Stimulated activated CD8-positive, alpha-beta memory T cell treated with anti-CD3 and anti-CD28 coated beads, Interleukin-4, amount 100 ng/mL, for 1 hour (primary cell): ENCODE measurements at places on chromosomes 3 and 15.

GRCh38 chr3:191382661-191383060 lies 52.3 kb upstream of the UTS2B start:
- DNase-seq: no peak

GRCh38 chr3:197103766-197104165 lies 74.1 kb upstream of the MELTF start:
- DNase-seq: no peak

DNA sequence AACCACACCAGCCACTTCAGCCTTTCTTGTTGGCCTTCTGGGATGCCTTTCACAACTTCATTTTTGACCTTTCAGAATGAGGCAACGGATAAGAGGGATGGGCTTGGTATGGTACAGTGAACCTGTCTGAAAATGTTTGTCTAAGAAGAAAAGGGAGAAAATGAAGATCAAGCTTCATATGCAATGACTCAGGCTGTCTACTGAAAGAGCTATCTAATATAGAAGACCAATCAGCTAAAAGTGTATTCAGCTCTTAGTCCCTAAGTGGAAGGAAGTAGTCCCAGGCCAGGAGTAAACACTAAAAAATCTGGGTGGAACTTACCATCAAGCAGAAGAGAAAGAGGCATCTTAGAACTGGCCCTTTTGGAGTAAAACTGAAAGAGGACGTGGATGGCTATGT lies 12.2 kb upstream of the UPK1B start:
- no peak for DNase-seq

GRCh38 chr3:73855813-73856212 lies 231.1 kb upstream of the PDZRN3 start:
- no peak for DNase-seq

- no peak for DNase-seq
Observed at GRCh38 chr3:83823095-83823494, 1135.7 kb upstream of the CADM2 start.

DNA sequence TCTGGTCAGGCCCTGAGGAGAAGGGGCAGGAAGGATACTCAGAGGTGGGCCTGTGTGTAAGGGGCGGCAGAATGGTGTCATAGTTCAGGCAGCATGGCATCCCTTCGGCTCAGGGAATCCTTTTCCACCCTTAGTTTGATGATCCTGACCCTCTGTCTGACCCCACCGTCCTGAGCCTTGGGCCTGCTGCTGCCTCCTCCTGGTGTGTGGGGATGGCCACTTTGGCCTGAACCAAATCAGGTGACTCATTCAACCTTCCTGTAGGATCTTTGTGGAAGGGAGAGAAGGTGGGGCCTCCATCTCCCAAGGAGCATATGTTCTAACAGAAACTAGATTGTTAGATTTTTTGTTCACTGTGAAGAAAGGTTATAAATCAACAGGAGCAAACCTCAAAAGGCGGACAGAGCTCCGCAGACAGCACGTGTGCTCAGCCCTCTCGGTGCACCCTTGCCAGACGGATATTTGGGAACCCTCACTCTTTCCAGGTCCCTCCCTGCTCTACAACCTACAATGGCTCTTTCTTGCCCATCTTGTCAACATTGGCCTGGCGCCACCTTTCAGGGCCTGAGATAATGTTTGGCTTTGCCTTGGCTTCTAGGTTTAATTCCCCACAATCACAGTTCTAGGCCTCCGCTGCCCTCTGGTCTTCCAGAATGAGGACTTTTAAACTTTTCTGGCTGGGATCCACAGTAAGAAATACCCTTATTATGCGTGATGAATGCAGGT lies 21.7 kb downstream of the THSD4 start:
- no peak for DNase-seq

GRCh38 chr15:72302955-72303354 lies 17.0 kb downstream of the CELF6 start:
- DNase-seq: no peak

- DNase-seq: no peak
Observed at GRCh38 chr3:171282041-171282440, 178.2 kb downstream of the TNIK start.

DNA sequence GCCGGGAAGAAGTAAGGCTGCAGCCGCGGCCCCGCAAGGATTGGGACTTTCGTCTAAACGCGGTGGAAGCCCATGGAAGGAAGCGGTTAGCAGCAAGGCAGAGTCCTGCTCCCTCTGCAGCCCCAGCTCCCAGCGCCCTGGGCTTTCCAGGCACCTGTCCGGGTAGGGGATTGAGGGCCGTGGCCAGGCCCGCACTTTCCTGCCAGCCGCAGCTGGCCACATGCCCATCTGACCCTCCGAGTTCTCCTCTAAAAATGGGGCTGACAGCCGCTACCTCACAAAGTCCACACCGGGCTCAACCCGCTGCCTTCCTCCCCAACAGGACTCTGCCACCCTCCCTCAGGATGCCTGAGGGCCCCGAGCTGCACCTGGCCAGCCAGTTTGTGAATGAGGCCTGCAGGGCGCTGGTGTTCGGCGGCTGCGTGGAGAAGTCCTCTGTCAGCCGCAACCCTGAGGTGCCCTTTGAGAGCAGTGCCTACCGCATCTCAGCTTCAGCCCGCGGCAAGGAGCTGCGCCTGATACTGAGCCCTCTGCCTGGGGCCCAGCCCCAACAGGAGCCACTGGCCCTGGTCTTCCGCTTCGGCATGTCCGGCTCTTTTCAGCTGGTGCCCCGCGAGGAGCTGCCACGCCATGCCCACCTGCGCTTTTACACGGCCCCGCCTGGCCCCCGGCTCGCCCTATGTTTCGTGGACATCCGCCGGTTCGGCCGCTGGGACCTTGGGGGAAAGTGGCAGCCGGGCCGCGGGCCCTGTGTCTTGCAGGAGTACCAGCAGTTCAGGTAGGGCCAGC lies 1.9 kb downstream of the NEIL1 start:
- no peak for DNase-seq

DNA sequence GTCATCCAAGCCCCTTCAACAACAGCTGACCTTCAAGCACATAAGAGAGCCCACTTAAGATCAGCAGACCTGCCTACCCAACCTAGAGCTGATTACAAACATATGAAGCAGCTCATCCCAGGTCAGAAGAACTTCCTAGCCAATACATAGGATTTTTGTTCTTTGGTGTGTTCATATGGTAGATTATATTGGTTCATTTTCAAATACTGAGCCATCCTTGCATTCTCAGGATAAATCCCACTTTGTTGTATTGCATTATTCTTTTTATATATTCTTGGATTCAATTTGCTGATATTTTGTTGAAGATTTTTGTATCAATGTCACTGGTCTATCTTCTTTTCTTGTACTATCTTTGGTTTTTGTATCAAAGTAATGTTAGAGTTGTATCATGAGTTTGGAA lies 107.3 kb upstream of the STT3B start:
- no peak for DNase-seq

- DNase-seq: no peak
Observed at GRCh38 chr15:89230277-89230676, 8.9 kb upstream of the RLBP1 start.

DNA sequence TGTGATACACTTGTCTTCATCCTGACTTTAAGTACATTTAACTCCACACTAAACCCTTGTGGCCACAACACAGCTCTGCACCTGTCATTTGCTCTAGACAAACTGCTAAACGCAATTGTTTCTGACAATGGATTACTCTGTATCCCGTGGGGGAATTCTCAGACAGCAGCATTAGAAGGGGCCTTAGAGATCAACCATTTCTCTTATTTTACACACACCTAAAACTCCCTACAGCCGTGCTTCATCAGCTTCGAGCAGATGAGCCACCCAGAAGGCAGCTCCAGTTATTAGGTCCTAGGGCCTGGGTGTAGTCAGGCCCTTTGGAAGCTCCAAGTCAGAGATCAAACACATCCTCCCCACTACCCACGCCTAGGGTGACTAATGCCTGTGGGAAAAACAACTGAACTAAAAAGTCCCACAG lies 1.3 kb upstream of the IL12A start:
- no peak for DNase-seq

- no peak for DNase-seq
Observed at GRCh38 chr15:40918146-40918798, 10.9 kb upstream of the DLL4 start.

GRCh38 chr3:123728014-123728413 lies 143.2 kb upstream of the HACD2 start:
- DNase-seq: no peak

- DNase-seq: peak; percentile 33
Observed at GRCh38 chr3:189041482-189042090, 130.2 kb upstream of the TPRG1 start.

DNA sequence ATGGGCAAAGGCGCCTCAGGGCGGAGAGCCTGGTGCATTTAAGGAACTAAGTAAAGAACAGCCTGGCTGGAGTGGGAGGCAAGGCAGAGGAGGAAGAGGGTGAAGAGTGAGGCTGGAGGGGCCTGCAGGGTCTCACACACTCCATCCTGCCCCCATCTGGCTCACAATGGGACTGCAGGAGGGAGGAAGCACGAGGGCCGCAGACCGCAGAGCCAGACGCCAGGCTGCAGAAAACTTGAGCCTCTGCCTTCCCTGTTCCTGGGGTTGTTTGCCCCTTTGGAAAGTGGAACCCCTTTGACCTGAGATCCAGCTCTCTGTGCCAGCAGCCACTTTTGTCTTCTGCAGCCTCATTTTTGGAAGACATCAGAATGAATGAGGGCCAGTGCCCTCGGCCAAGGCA lies 138.0 kb downstream of the SRGAP3 start:
- no peak for DNase-seq

DNA sequence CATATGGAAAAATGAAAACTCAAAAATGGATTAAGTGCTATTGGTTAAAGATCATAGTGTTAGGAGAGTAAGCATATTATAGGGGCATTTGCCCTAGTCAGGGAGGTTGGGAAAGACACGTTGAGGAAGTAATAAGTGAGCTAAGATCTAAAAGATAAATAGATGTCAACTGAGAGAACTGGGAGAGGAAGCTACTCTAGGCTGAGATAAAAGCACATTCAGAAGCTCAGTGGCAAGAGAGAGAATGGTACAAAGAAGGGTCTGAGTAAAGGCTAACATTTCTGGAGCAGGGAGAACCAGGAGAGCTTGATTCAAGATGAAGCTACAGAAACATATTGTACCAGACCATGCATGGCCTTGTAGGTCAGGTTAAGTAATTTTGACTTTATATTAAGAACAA lies 63.9 kb downstream of the TRPC1 start:
- no peak for DNase-seq

DNA sequence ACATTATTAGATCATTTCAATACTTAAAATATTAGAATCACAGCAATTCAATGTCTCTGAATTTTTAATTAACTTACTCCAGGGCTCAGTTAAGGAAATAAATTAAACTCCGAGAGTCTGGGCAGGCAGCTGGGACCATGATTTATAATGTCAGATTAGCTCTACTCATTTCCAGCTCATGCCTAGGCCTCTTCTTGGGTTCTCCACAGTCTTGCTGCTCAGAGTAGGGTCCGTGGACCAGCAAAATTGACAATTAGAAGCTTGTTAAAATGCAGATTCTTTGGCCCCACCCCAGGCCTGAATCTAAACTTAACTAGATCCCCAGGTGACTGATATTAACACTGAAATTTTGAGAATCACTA lies 28.2 kb downstream of the ADAMTS9 start:
- DNase-seq: no peak

GRCh38 chr3:69767571-69767970 lies 28.3 kb downstream of the MITF start:
- DNase-seq: no peak

- DNase-seq: no peak
Observed at GRCh38 chr3:181486141-181486885, 225.4 kb upstream of the SOX2 start.

- DNase-seq: no peak
Observed at GRCh38 chr3:53688989-53689388, 157.2 kb downstream of the CHDH start.

GRCh38 chr3:168156479-168156878 lies 60.8 kb upstream of the GOLIM4 start:
- no peak for DNase-seq

GRCh38 chr3:188890572-188891270 lies 281.1 kb upstream of the TPRG1 start:
- DNase-seq: no peak

- DNase-seq: no peak
Observed at GRCh38 chr15:60351066-60351465, 46.7 kb downstream of the ANXA2 start.

DNA sequence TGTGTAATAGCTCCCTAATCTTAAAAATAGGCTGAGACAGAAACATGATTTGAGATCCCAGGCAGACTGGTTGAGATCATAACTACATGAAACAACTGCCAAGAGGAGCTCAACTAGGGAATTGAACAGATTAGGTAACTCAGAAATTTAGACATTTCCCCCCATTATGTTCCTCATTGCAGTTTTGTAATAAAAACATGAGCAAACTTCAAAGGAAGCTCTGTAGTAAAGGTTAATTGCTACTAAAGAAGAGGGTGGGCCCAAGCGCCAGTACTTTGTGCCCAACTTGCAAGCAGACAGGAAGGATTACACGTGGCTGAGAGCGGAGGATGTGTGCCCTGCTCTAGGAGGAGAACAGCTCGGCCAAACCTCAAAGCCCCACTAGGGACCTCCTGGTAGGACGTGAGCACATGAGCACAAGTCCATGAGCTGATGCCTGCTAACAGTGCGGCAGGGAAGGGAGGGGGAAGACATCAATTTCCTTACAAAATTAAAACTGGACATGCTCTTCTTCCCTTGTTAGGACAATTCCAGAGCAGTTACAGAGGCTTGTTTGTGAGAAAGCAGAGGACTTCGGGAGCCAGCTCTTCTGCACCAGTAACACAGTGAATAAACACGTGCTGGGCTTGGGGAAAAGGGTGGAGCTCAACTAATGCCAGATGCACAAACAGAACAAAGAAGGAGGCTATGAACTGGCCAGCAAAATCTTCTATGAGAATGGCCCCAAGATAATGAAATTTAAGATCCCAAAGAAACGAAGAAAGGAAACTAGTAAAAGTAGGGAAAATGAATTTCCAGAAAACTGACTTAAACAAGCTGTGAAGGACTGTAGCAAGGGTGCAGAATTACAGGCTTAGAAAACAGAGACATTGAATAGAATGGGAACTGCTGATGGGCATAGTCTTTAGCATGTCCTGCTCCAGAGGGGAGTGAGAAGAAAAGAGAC lies 275.5 kb downstream of the MECOM start:
- DNase-seq: no peak

GRCh38 chr3:10762611-10763247 lies 53.3 kb upstream of the SLC6A11 start:
- no peak for DNase-seq

DNA sequence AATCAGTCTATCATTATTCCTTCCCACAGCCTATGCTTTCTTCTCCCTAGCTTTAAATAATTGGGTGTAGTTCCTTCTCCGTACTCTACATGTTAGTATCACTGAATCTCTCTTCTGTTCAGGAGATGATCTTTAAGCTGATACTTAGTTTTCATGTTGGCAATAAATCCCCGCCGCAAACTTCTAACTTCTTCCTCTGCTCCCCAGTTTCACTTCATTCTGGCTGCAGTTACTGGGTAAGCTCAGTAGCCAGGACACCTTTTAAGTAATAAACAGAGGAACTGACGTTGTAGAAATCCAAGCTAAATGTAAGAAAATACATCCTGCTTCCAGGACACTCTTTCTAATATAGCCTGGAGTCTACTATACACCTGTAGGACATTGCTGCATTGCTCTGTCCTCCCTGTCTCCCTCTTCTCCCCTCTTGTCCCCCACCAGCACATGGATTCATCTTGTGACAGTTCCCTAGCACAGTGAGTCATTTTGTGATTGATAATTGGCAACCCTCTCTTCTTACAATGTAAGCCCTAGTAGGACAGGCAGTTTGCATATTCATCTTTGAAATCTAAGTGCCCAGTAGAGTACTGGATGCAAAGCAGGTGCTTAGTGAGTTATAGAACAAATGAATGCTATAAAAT lies 598.2 kb downstream of the UNC13C start:
- DNase-seq: no peak
